ENCODE measurements at places on chromosomes 1 and 21.

DNA sequence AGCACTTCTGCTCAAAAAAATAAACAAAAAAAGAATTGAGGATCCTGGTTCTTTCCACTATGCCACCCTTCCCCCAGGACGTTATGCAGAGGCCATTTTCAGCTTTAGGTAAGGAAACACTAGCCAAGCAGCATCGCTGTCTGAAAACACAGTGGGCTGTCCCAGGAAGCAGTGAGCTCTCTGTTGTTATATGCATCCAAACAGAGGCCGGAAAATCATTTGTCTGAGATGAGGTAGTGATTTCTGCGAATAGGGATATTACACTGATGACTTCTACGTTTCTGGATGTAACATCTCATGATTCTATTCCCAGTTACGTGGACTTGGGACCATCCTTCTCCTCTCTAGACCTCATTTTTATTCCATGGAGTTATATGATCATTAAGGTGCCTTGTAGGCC is 137.2 kb downstream of the OMA1 start:
- DNase-seq = no peak

GRCh38 chr21:14734191-14734590 is 188.1 kb upstream of the SAMSN1 start:
- DNase-seq = peak; percentile 65

GRCh38 chr1:64595871-64596515 is 126.1 kb downstream of the CACHD1 start:
- no peak for DNase-seq

DNA sequence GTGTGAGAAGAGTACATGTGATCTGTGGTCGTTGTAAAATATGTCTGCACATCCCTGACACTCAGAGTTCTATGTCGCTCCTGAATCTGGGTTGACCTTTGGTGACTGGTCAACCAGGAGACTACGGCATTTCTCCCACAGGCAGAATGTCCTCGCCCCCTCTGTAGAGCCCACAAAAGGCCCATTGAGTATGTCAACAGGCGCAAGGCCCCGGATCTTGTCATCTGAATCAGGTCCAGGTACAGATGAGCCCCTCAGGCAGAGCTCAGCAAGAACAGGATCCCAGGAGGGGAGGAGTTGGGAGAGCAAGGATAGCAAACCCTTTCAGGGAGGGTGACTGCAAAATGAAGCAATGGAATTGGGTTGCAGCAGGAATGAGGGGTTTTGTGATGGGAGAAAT is 126.5 kb downstream of the MATN1 start:
- no peak for DNase-seq

DNA sequence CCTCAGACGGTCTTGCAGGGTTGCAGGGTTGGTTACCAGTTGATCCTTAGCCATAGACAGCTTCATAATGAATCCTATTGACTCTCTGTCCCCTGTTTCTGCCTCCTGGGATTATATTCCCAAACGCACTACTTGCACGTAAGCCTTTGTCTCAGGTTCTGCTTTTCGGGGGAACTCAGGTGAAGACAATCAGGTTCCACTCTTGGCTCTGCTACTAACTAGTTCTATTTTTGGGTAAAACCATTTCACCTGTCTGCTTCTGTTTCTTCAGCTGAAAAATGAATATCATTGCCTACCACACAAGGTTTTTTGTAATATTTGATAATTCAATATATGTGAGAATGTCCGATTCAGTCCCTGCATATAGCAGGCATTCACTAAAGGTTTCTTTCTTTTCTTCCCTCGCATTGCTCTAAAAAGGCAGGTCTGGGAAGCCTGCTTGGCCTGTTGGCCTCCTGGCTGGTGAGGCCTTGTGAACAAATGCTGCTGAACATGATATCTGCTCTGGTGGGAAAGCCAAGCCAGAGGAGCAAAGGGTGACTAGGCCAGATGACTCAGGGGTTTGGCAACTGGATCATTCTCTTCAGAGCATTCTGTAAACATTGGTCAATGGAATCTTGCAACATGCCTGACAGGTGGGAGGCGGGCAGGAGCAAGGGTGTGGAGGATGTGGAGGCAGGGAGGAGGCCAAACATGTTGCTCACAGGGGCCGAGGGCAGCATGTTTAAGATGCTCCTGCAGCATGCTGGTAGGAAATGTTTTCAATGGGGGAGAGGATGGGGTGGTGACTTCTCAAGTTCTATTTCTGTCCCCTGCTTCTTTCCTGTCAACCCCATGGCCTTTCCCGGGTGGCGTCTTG is 23.8 kb downstream of the IER5 start:
- peak; percentile 78 for DNase-seq

GRCh38 chr1:75708910-75709309 is 15.6 kb upstream of the ACADM start:
- no peak for DNase-seq

DNA sequence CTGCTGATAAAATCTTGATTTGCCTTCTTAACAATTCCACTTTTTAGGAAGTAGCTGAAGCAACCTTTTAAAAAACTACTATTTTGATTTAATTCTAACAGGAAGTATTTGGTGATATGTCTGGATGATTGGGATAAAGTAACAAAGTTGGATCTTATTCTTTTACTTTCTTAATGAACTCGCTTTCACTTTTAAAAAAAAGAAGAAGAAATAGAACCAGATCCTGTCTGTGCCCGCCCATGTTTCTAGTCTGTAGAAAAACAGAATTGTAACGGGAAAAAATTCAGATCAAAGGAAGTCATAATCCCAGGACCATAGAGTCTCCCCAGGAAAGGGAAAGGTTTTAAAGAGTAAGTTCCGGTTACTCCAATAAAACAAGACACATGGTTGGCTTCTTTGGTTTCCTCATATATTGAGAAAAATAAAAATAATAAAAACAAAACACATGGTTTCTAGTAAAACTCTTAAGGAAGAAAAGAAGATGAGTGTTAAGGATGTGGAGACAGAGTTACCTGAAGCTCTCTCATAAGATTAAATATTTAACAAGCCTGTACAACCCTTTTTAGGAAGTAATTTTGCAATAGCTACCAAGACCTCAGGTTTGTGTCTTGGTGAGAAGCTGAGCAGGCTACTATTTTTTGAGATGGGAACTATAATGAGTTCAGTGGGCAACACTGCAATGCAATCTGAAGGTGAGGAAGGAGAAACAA is 4.9 kb downstream of the CD48 start:
- no peak for DNase-seq

GRCh38 chr1:178189814-178190213 is 95.9 kb downstream of the RASAL2 start:
- peak; percentile 40 for DNase-seq
